ENCODE measurements at places on chromosomes 12 and 14.

DNA sequence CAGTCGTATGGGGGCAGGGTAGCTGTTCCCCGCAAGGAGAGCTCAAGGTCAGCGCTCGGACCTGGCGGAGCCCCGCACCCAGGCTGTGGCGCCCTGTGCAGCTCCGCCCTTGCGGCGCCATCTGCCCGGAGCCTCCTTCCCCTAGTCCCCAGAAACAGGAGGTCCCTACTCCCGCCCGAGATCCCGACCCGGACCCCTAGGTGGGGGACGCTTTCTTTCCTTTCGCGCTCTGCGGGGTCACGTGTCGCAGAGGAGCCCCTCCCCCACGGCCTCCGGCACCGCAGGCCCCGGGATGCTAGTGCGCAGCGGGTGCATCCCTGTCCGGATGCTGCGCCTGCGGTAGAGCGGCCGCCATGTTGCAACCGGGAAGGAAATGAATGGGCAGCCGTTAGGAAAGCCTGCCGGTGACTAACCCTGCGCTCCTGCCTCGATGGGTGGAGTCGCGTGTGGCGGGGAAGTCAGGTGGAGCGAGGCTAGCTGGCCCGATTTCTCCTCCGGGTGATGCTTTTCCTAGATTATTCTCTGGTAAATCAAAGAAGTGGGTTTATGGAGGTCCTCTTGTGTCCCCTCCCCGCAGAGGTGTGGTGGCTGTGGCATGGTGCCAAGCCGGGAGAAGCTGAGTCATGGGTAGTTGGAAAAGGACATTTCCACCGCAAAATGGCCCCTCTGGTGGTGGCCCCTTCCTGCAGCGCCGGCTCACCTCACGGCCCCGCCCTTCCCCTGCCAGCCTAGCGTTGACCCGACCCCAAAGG is 804 bp downstream of the GAPDH start:
- peak; percentile 43 for DNase-seq

DNA sequence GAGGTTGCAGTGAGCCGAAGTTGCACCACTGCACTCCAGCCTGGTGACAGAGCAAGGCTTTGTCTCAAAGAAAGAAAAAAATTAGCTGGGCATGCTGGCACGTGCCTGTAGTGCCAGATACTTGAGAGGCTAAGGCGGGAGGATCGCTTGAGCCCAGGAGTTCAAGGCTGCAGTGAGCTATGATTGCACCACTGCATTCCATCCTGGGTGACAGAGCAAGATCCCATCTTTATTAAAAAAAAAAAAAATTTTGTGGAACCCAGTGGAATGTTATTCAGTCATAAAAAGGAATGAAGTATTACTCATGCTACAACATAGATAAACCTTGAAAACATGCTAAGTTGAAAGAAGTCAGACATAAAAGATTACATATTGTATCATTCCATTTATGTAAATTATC is 8.3 kb upstream of the ERBB3 start:
- DNase-seq = no peak

DNA sequence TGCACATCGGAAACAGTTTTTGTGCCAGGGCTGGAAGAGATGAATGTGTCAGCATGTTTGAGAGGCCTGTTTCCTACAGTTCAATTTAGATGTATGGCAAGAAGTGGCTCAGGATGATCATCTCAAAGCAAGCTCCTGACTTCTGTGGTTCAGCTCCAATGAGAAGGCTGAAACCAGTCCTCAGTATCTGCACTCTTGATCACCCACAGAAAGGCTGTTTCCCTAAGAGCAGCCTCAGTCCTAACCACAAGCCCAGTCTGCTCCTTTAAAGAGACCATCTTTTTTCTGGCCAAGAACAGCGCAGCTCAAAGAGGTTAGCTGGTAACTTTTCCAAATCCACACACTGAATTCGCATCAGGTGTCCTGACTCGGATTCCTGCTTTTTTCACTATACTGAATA is 19.2 kb downstream of the CSRP2 start:
- no peak for DNase-seq

GRCh38 chr14:96805956-96806355 is 8.8 kb downstream of the VRK1 start:
- DNase-seq = no peak

GRCh38 chr12:104793285-104793684 is 164.8 kb downstream of the SLC41A2 start:
- DNase-seq = no peak

- DNase-seq = no peak
These were observed 1.1 kb downstream of the EML1 start for GRCh38 chr14:99794151-99794780.

- DNase-seq = no peak
These were observed 69.0 kb upstream of the RERGL start for GRCh38 chr12:18158774-18159557.

- DNase-seq = no peak
These were observed 22.5 kb downstream of the E2F7 start for GRCh38 chr12:77042833-77043232.

DNA sequence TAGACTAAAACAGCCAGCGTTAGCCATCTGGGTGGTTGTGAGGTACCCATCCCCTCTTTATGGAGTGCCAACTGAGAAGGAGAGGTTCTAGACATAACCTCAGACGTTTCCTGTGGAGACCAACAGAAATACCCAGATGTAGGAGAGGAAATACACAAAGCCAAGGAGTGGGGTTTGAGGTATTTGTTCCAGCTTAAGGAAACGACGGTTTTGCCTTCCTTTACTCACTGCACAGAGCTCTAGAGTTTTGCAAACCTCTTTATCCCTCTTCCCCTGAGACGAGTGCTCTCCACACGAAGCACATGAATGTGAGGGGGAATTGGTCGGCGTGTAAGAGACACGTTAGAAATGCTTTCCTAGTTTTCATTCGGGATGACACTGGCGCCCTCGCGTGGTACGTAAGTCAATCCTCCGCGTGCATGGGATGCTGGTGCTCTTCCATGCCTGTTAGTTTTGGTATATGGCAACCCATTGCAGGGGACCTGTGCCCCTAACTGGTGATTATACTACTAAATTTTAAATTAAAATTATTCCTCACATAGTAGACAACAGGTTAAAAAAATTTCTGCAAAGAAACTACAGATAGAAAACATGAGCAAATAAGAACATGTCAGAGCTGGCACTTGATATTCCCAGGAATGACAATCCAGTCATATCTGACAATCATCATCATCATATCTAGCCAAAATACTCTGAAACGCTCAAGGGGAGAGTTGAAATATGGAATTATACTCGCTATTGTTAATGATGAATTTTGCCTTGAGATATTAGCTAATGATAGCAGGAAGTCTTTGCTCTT is 121.7 kb downstream of the PPM1H start:
- DNase-seq = no peak

GRCh38 chr12:31736472-31736871 is 7.7 kb upstream of the AMN1 start:
- DNase-seq = no peak

GRCh38 chr14:87343652-87344051 is 649.3 kb downstream of the GALC start:
- no peak for DNase-seq

DNA sequence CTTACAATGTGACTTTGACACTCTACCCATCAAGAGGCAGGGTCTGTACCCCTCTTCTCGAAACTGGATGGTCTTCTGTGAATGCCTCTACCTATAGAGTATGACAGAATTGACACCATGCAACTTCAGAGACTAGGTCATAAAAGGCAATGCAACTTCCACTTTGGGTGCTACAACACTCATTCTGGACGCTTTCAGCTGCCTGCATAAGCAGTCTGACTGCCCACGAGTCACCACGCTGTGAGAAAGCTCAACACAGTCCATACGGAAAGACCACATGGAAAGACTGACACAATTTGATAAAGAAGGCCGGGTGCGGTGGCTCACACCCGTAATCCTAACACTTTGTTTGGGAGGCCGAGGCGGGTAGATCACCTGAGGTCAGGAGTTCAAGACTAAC is 14.9 kb downstream of the SLC7A7 start:
- no peak for DNase-seq

GRCh38 chr14:75906680-75907280 is 75.0 kb downstream of the TGFB3 start:
- peak; percentile 32 for DNase-seq

- DNase-seq = no peak
These were observed 1077.0 kb downstream of the LRFN5 start for GRCh38 chr14:42683707-42684106.

DNA sequence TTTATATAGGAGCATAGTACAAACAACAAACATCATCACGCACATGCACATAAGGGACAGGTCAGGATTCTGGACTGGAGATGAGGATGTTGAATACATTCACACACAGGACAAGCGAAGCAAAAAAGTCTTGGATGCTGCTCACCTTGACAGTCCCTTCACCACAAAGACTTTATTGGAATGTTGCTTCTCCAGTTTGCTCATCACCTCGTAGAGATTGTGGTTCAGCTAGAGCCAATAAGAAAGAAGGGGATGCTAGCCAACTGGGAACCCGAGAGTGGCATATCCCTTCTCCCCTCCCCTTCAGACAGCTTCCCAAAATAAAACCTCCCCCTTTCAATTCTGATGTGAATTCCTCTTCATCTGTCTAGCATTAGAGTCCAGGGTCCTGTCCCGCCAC is 25.4 kb upstream of the SMAGP start:
- no peak for DNase-seq

- no peak for DNase-seq
These were observed 29.4 kb upstream of the OXA1L start for GRCh38 chr14:22737052-22737451.

- no peak for DNase-seq
These were observed 80.1 kb downstream of the ANO2 start for GRCh38 chr12:5864972-5865371.

GRCh38 chr12:20274008-20274407 is 94.3 kb upstream of the PDE3A start:
- no peak for DNase-seq

DNA sequence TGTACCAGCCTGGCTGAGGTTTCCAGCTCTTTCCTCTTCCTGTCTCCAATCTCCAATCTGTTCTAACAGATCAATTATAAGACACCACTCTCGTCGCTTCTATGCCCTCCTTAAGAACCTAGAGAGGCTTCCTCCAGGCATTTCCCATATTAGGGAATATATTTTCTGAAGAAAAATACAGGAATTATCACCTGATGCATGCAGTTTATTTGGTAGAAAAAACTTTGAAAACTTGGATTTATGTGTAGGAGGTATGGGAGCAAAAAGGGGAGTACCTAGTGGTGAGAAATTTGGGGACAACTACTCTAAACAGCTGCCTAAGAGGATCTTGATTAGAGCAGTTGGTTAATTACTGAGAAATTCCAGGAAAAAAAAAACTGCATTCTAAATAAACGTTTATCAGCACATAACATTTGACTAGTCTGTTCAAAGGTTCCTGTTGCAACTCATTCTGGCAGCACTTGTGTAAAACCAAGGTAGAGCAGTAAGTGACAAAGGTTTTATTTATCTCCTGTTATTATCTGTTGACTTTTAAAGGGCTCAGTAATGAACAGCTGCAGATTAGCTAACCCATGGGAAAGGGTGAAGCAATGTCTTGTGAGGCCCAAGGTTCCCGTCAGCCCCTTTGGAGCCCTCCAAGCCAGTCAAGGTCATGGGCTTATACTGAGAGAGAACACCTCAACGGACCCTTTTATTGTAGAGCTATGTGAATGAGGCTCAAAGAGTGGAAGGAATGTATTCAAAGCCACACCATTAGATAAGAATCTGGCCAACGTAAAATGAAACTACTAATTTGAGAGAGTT is 36.4 kb upstream of the NR1H4 start:
- DNase-seq = no peak

DNA sequence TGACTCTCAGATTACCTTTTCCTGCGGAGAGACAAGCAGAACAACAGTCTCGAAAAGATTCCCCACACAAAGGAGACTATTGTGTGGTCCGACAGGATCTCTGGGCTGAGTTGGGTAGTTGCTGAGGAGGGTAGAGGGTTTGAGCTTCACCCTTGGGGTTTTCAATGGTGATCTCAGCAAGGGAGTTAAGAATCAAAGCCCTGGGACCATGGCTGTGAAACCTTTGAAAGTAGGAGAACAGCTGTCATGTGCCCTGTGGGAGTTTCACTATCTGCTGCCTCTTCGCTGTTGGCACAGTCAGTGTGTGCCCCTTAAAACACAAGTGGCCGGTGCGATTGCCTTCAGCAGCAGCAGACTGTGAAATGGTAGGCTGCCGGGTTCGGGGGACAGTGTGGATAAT is 14.2 kb upstream of the PLEK2 start:
- DNase-seq = no peak

- no peak for DNase-seq
These were observed 68.7 kb downstream of the NIN start for GRCh38 chr14:50762001-50762930.

- DNase-seq = no peak
These were observed 3.0 kb downstream of the B4GALNT1 start for GRCh38 chr12:57629897-57630471.

DNA sequence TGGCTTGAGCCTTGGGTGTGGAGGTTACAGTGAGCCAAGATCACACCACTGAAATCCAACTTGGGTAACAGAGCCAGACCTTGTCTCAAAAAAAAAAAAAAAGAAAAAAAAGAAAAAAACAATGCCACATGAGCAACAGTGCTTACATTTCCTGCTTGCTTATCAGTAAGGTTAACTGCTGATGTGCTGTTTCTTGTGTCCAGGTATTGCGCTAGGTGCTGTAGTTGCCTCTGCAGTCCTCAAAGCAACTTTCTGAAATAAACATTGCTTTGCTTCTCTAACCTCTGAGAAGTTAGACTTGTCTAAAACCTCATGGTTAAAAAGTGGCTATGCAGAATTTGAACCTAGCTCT is 24.7 kb downstream of the RNF34 start:
- no peak for DNase-seq

DNA sequence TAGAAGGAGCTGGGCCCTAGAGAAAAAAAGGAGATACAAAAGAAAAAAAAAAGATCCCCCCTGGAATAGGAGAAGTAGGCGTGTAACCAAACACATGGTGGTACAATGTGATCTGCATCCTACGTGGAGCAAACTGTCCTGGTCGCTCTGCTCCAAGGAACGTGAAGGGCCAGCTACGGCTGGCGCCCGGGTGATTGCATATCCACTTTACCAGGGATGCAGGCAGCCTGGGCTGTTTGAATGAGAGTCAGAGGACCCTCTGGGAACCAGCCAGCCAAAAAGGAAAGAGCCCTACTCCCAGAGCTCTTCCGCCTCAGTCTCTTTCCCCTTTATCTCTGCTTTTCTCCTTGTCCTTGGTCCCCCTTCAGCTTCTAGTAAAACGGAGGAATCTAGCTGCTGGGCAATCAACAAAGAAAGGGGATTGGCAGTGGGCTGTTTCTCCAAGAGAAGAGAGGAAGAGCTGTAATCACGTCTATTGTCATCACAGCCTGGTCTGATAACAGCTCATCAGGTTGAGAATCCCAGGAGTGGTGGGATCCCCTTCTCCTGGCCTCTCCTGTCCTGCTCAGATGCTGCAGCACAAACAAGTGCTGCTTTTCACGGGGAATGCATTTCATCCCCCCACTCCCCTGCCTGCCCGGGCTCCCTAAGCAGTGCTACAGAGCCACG is 156.0 kb downstream of the ADCK1 start:
- no peak for DNase-seq

GRCh38 chr14:67620217-67620785 is 581 bp downstream of the ARG2 start:
- DNase-seq = no peak

GRCh38 chr14:71645656-71646055 is 286.6 kb upstream of the RGS6 start:
- no peak for DNase-seq

Measured in activated naive CD8-positive, alpha-beta T cell treated with anti-CD3 and anti-CD28 coated beads, Interleukin-2, amount 50 U/mL, for 16 hours (primary cell).